ENCODE measurements at places on chromosomes 6 and 20.

GRCh38 chr6:6699741-6700367 is 111.3 kb downstream of the LY86 start:
- no peak for DNase-seq

GRCh38 chr20:54680872-54681619 is 205.7 kb downstream of the DOK5 start:
- DNase-seq = no peak

- no peak for DNase-seq
These were observed 54.3 kb downstream of the ADGRF5 start for GRCh38 chr6:46867411-46867810.

GRCh38 chr6:113970805-113971676 is at the start of gene HDAC2:
Gene HDAC2 (minus strand): TSS chr6:113971148. CDS start chr6:113970908, 240 bp downstream.
- DNase-seq = peak; percentile 67

DNA sequence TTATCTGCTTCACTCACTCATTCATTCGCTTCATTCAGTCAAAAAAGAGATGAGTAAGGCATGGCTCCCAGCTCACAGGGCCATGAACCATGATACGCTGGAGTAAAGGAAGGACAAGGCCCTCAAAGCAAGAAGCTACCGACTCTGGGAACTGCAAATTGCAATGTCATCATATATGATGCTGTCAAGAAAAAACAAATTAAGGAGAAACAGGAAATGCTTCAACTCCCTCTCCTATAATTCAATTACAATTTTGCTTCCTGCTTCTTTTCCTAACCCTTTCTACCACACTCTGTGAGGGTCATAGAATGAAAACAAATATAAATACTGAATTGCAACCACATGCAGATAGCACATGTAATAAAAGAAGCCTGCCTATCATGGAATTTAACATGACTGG is 725.7 kb upstream of the FLRT3 start:
- no peak for DNase-seq

DNA sequence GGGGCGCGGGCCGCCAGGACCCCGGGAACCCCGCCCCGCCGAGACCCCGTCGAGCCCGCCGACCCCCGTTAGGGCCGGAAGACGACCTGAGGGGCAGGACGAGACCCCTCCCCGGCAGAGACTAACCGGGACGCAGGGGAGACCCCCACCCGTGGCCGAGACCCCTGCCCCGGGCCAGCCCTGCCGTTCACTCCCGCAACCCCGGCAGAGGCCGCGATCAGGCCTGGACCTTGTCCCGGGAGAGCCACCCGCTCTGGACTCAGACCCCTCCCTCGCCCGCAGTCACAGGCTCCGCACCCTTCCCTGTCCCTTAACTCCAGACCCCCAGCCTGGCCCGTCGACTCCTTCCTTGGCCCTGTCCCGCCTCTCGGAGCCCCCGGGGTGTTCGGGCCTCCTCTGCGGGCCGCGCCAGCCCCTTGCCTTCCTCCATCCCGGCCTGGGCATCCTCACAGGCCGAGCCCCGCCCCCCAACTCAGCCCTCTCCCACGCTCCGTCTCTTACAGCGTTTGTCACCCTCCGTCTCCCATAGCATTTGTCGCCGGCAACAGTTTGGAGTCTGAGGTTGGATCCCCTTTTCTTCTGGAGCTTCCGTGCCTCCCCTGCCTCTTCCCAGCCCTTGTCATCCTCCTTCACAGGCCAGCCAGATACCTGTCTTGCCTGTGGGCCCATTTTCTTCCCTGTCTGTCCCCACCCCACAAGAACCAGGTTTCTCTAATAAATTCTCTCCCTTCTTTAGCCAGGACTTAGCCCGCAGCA is 569 bp downstream of the TCEA2 start:
- DNase-seq = no peak

GRCh38 chr20:43975096-43975768 is 60.6 kb downstream of the TOX2 start:
- DNase-seq = no peak

DNA sequence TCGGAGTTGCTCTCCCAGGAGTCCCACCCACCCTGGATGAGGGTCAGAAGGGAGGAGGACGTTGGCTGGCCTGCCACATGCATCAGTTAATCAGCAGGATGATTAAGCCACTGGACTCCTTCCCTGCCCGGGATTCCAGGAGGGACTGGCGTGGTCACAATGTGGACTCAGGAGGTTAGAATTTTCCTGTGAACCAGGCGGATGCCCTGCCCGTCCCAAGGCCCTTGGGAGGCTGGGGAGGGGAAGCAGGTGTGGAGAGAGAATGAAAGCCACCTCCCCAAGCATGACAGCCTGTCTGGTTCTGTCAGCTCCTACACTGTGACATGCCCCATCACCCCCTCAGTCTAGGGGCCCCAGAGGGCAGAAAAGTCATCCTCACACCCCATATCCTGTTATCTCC is 11.6 kb upstream of the ITPR3 start:
- no peak for DNase-seq

DNA sequence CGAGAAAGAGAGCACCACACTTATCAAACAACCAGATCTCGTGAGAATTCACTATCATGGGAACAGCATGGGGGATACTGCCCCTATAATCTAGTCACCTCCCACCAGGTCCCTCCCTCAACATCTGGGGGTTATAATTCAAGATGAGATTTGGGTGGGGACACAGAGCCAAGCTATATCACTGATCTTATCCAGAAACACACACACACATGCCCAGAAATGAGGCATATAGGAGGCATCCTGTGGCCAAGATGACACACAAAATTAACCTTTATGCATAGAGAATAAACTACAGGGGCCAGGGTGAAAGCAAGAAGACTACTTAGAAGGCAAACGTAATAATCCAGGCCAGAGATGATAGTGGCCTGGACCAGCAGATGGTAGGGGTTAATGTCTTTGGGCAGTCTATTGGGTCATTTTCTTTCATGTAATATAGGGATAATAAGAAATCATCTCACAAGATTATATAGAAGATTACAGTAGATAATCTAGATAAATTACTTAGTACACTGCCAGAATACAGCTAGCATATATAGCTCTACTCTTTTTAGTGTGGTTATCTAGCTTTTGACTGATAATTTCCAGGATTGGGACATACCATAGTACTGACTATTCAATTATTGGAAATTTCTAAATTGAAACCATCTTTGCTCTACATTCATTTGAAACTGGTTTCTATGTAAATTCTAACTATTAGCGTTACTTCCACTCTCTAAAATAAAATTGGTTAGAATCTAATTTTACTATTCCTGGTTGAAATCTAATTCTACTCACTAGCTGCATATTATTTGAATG is 20.0 kb downstream of the RNF144B start:
- no peak for DNase-seq

GRCh38 chr6:3656076-3656475 is 95.4 kb downstream of the PXDC1 start:
- DNase-seq = no peak

DNA sequence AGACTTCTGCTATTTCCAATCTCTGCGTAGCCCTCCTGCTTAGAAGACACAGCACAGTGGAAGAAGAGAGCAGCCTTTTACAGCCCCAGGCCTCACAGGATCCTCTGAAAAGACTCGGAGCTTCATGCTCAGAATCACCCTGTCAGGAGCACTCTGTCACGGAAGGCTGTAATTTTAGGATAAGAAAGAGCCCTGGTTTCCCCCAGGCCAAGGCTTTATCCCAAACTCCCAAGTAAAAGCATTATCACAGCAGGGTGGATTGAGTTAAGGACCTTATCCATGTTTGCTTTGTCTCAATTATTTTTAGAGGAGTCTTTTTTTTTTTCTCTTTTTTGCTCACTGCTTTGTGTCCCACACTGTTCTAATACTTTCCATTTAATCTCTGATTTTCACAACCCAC is 39.2 kb downstream of the ANKS1A start:
- no peak for DNase-seq

GRCh38 chr6:23650676-23651075 is 475.3 kb upstream of the NRSN1 start:
- DNase-seq = no peak

GRCh38 chr6:30829033-30829432 is 55.3 kb upstream of the DDR1 start:
- no peak for DNase-seq

DNA sequence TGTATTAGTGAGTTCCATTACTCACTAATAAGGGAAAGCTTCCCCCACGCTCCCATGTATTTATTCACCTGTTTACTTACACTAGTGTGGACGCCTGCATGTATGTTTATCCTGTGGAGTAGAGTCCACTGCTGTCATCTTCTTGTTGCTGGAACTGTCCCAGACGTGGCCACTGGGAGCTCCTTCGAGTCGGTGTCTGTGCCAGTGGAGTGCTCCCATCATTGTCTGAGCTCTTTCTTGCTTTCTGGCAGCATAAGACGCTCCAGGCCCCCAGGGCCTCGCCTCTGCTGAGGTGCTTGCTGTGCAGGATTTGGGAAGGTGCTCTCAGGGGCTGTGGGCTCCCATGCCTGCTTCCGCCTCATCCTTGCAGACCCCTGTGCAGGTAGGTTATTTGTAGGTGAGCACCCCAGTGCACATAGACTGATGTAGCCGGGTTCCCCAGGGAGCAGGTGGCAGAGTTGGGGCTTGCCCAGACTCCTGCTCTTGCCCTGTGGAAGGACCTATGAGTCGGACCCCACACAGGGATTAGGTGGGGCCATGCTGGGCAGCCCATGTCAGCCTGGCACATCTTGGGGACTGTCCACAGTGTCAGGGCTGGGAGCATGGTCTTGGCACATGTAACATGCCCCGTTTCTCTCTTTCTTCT is 16.6 kb downstream of the PHACTR3 start:
- no peak for DNase-seq

GRCh38 chr6:119077643-119078375 is 655 bp downstream of the FAM184A start:
- DNase-seq = no peak

- no peak for DNase-seq
These were observed 9.1 kb upstream of the DCBLD1 start for GRCh38 chr6:117473401-117473800.

- DNase-seq = no peak
These were observed 797.0 kb upstream of the GJE1 start for GRCh38 chr6:141335477-141336273.

- DNase-seq = no peak
These were observed 1.4 kb downstream of the MDGA1 start for GRCh38 chr6:37696220-37696840.

- DNase-seq = no peak
These were observed 247.9 kb downstream of the CDH4 start for GRCh38 chr20:61499859-61500554.

- no peak for DNase-seq
These were observed at the start of gene DEF6 for GRCh38 chr6:35297601-35298481. Gene DEF6 (plus strand): TSS chr6:35297818. CDS start chr6:35297857, 39 bp downstream.

GRCh38 chr20:63814891-63815614 is 16.0 kb downstream of the ZBTB46 start:
- DNase-seq = no peak

DNA sequence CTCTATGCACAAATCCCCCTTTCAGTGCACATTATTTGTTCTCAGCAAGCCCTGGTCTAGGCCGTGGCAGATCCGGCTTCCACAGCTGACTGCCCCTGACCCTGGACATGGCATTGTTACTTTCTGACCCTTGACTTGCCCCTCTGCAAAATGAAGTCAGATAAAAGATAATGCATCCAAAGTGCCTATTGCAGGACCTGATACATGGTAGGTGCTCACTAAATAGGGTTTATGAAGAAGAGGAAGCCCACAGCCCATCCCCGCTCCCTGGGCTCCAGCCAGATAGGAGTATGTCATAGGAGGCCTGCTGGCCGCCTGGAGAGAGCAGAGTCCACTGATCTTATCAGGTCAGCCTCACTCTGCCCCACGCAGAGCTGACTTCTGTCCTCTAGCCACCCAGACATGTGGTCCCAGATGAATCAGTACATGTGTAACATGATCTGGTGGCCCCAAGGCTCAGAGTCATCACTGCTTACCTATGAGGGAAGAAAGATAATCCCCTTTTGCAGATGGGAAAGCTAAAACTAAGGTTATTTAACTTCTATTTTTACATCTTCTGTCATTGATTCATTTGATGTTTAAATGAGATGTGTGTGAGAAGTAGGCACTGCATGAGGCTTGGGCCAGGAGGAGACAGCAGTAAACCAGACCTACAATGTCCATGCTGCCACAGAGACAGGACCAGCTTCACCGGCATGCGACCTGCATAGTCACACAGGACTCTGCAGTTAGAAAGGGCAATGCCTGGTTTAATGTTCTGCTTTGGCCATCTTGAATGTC is 20.4 kb downstream of the MAFB start:
- no peak for DNase-seq

- no peak for DNase-seq
These were observed 48.6 kb downstream of the RALY start for GRCh38 chr20:34042262-34042661.

- no peak for DNase-seq
These were observed 8.4 kb upstream of the NSFL1C start for GRCh38 chr20:1474817-1475603.

DNA sequence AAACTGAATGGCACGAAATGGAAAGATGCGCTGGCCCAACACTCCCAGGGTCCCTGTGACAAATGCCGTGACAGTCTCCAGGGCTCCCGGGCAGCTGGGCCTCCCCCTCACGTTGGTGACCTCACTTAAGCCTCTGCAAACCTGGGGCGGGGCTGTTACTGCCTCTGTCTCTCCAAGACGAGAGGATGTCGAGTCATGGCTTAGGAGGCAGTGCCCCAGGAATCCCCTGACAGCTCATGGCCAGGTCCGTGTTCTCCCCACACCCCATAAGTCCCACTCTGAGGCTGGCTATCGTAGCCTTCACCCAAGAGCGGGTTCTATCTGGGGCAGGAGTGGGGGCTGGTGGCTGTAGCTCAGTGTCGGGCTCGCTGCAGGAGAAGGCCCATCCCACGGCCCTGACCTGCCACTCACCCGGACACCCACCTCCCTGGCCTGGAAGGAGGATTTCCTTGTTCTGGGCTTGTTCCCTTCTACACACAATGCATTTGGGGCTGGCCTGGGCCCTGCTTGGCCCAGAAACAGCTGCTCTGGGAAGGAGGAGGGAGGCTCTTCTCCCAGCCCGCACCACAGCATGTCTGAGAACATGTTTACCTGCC is 5.6 kb upstream of the RPS21 start:
- DNase-seq = no peak

DNA sequence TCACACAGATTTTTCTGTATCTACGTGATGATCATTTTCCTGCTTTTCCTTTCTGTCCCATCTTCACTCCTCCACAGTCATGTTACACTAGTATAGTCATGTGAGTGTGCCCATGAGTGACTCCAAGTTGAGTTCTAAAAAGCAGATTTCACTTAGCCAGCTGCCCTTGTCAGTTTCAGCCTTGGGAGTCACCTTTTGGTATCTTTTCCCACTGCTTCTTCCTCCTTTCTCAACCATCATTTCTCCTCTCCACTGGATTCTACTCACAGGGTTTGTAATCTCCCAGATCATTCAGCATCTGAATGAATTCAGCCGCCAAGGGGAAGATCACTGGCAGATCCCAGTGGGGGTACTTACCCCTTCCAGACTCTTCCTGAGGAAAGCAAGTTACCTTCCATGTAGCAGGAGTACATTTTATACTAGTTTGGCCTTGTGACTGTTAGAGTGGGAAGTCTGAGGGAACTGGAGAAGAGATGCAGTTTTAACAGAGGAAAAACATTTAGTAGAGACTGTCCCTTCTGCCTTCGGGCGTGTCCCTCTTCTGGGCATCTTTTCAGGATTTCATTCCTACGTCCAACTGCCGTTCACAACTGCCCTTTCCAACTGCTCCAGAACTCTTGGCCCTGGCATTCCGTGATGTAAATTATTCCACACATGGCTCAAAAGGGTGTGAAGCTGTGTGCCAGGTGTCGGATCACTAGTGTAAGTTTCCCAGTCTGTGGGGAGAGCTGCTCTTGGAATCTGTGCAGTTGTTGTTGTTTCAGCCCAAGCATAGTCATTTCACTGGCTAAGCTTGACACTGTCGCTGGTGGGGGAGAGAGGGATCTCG is 38.9 kb downstream of the BICRAL start:
- no peak for DNase-seq

GRCh38 chr6:119325559-119326265 is 23.8 kb downstream of the MAN1A1 start:
- no peak for DNase-seq
